CD4-positive, alpha-beta T cell treated with Interleukin-12 subunit alpha and Interleukin-12 subunit beta, for 1 hour (primary cell): ENCODE measurements at places on chromosomes 6 and 20.
A peak's percentile ranks its signal among the peaks of the same experiment; 100 is the strongest.

DNA sequence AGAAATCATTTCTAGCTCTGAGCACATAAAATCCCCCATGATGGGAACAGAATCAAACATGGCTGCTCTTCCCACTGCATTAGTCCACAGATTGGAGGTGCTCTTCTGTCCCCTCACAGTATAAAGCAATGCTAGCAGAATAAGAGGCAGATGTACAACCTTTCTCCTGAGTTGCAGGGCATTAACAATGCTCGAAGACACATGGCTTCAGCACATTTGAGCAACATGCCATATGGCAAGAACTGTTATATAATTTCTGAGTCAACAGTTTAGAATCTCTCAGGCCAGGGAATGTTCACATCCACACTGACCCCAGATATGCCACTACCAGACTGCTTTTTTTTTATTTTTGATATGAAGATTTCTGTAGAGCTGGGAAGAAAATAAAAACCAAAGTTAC, 119.6 kb downstream of the KIF13A start:
- no peak for DNase-seq

DNA sequence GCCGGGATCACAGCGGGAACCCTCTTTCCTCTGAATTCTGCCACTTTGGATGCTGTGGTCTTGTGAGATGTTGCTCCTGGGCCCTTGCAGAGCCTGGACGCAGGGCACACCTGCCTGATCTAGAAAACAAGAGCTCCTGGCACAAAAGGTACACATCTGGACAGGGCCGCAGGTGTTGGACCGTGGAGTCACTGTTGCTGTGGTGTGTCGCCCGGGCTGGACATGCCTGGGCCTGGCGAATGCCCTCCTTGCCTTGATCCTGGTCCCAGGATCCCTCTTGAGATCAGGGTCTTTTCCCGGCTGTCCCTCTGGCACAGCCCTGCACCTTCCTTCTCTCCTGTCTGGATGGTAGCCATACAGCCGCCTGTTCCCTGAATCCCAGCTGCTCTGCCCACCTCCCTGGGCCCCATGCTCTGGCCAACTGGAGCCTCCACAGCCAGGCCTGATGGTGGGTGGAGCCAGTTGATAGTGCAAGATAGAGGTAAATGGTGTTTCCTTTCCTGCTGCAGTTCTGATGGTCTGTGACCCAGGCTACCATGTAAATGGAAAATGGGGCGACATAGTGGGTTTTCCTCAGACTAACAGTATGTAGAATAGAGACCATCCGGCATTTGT, 5.0 kb downstream of the FOXP4 start:
- no peak for DNase-seq

GRCh38 chr6:41280381-41281057, 6.0 kb downstream of the TREM1 start:
- DNase-seq, result no peak

DNA sequence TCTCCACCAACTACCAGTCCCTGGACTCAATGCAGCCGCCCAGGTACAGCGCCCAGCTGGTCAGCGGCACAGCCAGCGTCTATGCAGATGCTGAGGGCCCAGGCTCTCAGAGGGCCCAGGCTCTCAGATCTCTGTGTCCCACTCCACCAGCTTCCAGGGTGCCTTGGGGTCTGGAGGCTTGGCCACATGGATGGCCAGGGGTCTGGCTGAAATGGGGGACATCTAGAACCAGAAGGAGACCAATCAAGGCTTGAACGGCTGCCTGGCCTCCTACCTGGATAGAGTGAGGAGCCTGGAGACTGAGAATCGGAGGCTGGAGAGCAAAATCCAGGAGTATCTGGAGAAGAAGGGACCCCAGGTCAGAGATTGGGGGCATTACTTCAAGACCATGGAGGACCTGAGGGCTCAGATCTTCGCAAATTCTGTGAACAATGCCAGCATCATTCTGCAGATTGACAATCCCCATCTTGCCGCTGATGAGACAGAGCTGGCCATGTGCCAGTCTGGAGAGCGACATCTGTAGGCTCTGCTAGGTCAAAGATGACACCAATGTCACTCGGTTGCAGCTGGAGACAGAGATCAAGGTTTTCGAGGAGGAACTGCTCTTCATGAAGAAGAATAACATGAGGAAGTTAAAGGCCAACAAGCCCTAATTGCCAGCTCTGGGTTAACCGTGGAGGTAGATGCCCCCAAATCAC, 44.1 kb upstream of the GRM4 start:
- peak; percentile 42 for DNase-seq

GRCh38 chr20:914727-915498, 1.2 kb downstream of the ANGPT4 start:
- no peak for DNase-seq

- DNase-seq, result no peak
These were observed 32.4 kb downstream of the PHACTR1 start for GRCh38 chr6:12748815-12749521.

DNA sequence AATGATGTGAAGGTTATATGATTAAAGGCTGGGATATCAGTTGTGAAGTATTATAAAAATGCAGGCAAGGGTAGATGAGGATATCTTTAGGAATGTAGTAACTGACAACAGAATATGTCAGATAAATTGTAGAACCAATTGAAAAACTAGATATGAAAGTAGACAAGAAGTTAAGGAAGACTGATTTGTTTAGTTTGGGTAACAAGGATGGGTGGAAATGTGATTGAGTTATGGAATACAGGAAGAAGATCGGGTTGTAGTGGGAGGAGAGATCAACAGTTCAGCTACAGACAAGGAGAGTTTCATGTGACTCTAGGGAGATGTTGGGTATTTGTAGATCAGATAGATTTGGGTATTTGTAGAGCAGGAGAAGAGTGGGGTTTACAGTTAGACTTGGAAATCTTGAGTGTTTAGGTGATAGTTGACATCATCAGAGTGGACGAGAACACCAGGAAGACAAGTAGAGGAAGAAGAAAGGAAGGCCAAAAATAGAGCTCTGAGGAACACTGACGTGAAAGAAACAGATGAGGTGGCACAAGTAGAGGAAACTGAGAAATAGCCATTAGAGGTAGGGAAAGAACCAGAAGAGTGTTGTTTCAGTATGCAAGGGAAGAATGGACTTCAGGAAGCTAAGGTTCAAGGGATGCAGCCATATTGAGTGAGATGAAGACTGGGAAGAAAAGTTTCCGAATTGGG, 12.1 kb upstream of the TSPYL1 start:
- DNase-seq, result no peak

DNA sequence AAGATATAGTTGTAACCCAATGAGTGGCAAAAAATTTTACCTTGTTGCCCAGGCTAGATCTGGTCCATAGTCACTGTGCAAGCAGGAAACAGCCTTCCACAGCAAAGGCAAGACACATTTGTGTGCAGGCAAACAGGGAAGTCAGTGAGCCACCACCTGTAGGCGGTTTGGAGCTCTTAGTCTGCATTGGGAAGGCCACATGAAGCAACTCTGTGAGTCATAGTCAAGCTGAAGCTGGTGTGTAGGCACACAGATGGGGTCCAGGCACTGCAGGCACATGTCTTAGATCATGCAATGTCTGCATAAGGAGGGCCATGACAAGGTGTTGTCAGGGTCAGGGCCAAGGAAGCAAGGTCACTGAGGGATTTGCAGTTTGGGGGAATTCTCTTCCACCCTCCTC, 543.2 kb upstream of the EPHA7 start:
- no peak for DNase-seq

DNA sequence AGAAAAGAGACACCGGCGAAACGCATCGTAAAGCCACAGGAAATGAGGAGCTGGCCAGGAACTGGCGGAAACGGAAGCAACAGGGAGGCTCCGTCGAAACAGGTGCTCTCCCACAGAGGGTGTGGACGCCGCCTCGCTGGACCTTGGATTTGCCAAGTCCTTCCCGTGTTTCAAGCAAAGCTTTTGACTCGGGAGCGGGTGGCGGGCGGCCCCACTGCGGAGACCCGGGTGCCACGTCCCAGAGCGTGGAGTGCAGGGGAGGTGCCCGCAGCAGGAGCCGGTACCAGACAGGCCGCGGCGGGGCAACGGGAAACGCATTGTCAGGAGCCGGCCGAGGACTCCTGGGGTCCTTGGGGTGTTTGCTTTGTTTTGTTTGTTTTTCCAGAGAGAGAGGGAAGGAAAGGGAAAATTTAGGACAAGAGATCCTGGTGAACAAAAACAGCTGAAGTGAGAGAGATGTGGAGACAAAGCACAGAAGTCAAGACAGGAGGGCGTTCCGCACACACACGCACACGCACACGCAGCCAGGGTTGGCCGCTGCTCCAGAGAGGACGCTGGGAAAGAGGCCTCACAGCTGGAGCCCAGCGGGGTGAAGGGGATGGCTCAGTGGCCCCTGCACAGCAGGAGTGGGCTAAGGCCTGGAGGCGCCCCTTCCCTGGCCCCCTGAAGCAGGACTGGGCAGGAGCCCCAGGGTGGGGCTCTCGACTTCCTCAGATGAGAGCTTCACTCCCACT, 50.9 kb upstream of the CHRNA4 start:
- DNase-seq, result no peak

DNA sequence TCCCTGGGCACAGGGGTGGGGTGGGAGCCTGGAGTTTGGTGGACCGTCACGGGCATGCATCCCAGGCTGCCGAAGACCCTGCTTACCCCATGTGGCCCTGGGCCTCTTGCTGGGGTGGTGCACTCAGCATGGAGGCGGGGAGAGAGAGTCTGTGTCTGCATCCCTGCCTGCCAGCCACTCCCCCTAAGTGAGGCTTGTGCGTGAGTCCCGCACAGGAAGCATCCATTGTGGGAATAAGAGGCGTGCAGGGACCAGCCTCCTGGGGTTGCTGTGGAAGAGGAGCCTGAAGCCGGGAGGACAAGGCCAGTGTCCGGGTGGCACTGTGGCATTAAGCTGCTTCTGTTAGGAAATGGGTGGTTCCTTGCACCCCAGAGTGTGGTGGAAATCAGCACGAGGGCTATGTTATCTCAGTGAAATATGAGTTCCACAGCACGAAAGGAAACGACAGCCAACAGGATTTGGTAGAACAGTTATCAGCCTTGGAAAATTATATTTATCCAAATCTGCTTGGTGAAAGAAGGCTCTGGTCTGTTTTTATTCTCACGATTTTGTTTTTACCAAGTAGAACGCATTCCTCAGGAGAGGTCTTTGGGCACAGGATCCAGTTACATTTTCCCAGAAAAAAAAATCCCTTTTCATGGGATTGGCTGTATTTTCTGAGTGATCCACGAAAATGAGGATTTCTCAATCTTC, 35.7 kb downstream of the CDH4 start:
- no peak for DNase-seq

GRCh38 chr20:15332711-15333160, 995.3 kb upstream of the FLRT3 start:
- DNase-seq, result no peak

DNA sequence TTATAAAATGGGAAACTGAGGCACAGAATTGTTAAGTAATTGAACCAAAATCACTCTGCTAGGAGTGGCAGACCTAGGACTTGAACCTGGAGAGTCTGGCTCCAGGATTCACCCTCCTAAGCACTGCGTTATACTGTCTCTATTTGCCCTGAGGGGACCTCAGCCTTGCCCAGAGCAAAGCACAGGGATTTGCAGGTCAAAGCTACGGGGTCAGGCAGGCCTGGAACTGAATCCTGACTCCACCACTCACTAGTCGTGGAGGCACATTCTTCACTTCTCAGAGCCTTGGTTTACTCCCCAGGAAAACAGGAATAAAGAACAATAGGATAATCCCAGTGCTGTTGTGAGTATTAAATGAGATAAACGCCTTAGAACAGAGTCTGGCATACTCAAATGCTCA, 19.4 kb downstream of the KCNK15 start:
- DNase-seq, result no peak

GRCh38 chr6:76831299-76831698, 632.0 kb downstream of the HTR1B start:
- DNase-seq, result no peak

DNA sequence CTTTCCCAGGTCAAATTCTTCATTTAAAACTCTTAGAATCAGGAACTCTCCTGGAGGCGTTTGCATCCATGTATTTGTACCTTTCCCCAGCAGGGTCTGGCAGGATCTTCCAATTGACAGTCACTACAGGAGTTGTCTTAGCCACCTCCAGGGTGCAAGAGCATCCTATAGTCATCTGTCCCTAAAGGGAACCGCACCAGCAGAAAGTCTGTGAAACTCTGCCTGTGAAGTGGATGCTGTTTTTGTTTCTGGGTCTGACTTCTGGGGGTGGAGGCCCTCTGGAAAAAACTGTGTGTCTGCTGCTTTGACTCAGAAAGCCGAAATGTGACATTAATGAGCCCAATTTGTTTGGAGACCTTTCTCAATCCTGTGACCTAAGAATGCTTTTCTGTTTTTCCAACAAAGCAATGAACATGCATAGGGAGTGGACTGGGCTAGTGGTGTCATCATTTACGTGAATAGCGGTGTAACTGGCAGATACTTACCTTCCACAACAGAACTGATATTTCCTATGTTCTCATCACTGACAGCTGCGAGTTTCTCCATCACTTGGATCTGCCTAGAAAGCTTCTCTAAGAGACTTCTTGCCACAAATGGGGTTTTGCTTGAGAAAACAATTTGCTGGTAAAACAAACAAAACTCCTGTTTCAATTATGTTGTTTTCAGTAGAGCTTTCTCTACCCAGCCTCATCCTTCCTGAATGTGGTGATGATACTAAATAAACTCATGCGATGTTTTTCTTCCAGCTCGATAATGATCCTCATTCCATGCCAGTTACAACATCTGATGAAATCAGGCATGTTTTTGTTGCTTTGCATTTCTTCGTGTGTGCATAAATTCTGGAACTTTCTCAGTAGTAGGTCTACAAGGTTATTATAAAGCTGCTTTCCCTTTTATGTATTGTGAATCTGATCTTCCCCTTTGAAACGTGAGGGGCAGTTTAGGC, 33.3 kb upstream of the ARMH2 start:
- no peak for DNase-seq

DNA sequence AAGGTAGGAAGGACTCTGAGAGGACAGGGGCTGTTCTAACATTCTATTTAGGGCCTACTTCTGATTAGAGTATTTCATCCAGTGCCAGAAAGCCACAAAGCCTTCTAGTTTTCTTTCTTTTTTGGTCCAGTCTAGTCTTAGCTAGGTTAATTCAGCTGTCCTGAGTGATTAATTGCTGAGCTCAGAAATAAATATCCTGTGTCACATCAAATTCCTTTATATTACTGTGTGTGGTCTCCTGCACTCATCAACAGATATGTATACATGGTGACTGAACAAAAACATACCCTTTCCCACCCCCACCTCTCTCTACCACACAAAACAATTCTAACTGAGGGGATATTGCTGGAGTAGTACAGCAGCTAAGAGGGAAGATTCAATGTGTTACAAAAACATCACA, 601.5 kb upstream of the NRSN1 start:
- DNase-seq, result no peak

DNA sequence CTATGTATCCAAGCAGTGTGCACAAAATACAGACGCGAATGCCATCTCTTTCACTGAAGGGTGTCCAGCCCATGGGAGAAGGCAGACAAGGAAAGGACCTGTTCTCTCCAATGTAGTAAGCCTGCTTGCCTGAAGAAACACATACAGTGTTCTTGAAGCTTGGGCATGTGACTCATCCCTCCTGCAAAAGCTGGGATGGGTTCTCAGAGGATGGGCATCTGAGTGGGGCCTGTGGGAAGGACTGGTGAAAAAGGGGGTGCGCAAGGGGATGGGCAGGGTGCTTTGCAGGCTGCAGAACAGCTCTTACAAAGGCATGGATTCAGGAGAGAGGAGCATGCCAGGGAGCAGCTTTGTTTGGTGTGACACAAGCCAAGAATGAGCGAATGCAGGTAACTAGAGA, 128.1 kb downstream of the FYN start:
- DNase-seq, result no peak

GRCh38 chr6:129766959-129767728, 57.2 kb upstream of the ARHGAP18 start:
- peak; percentile 54 for DNase-seq

GRCh38 chr6:142569676-142570075, 267.9 kb downstream of the ADGRG6 start:
- DNase-seq, result peak; percentile 5

GRCh38 chr6:111057074-111057752, 30.1 kb upstream of the SLC16A10 start:
- peak; percentile 33 for DNase-seq
